ENCODE measurements at places on chromosomes 3 and 15.

GRCh38 chr3:95539950-95540483 lies 1274.4 kb upstream of the EPHA6 start:
- no peak for DNase-seq

- DNase-seq, result no peak
These were observed 28.6 kb upstream of the UTS2B start for GRCh38 chr3:191358929-191359328.

- DNase-seq, result no peak
These were observed 73.5 kb downstream of the EPHB3 start for GRCh38 chr3:184635126-184635525.

GRCh38 chr3:49906073-49906743 lies 2.5 kb upstream of the MST1R start:
- DNase-seq, result no peak

GRCh38 chr3:65484964-65485363 lies 553.8 kb downstream of the MAGI1 start:
- DNase-seq, result no peak

DNA sequence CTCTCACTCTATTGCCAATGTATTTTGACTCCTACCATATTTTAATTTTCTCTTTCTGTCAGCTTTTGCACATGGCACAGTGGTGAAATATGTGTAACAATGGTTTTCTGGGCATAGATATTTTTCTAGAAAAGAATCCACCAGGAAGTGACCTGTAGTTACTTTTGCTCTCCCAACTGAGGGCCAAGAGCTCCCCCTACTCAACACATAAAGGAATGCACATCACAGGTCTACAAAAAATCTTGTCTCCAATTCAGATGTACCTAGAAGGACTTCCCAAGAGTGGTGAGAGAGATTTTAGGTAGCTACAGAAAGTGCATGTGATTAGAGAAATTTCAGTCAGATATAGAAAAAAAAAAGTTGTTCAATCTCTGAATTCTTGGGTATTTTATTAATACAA lies 15.6 kb downstream of the CPA3 start:
- DNase-seq, result no peak

DNA sequence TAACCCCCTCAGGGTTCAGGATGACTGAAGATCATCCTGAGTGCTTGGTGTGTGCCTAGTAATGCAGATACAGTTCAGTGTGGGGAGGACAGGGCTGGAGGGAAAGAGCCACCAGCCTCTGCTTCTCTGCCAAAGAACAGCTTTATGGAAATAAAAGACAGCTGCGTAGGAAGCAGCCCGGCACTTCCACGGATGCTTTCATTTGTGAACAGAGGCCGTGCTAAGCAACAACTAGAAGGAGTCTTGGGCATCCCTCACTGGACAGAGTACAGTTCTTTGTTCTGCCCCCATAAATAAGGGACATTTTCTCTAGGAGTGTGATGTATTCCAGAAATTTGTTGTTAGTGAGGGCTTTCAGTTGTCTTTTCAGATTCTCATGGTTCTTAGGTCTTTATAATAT lies 194.8 kb upstream of the RGMA start:
- DNase-seq, result no peak

GRCh38 chr3:169627789-169628188 lies 35.7 kb downstream of the MECOM start:
- DNase-seq, result no peak

DNA sequence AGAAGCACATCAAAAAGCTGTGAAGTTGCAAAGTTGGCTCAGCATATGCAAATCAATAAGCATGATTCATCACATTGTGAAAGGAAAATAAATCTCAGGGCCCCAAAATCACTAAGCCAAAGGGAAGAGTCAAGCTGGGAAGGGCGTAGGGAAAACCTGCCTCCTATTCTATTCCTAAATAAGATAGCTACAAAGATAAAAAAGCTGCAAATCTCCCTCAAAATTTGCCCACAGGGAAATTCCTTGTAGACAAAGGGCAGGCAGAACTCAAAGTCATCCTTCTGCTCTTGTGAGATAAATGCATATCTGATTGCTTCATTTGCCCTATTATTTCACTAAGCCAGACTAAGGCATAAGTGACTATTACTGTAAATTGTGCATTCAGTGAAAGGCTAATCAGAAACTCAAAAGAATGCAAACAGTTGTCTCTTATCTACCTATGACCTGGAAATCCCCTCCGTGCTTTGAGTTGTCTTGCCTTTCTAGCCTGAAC lies 30.5 kb upstream of the CCNL1 start:
- no peak for DNase-seq
